ENCODE measurements at places on chromosomes 12 and 14. TPM values are rescaled to one million over a fixed set of nuclear protein-coding genes. Genes with fewer than 3 reads are reported as not detected.

DNA sequence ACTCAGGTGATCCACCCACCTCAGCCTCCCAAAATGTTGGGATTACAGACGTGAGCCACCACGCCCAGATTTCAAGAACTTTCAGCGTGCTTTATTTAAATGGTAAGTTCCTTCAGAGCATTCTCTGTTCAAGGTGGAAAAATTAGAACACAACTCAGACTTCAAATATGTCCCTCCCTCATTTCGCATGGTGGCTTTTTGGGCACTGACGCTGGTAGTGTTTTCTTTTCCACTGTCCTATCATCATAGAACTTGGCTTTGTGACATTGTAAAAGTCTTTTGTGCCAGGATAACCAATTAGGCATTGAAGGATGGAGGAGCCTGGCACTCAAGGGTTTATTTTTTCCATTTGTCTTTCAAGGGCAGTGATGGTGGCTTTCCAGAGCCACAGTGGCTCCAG is 190.8 kb downstream of the NUAK1 start:
- no peak overlapping the region for H3K27ac ChIP-seq
- H3K36me3 ChIP-seq: no peaks in the 10 kb centered on the region
- H3K27me3 ChIP-seq: no peaks in the 10 kb centered on the region
- DNase-seq: no peak
- H3K4me1 ChIP-seq: no peaks in the 10 kb centered on the region
- no peak overlapping the region for H3K4me3 ChIP-seq

- H3K4me1 ChIP-seq: no peaks in the 10 kb centered on the region
- no peak overlapping the region for H3K4me3 ChIP-seq
- no peak for DNase-seq
- H3K27me3 ChIP-seq: peaks cover 5% of the 10 kb centered on the region
- H3K36me3 ChIP-seq: no peaks in the 10 kb centered on the region
Measured at GRCh38 chr12:119222222-119222951, 43.7 kb downstream of the HSPB8 start.

DNA sequence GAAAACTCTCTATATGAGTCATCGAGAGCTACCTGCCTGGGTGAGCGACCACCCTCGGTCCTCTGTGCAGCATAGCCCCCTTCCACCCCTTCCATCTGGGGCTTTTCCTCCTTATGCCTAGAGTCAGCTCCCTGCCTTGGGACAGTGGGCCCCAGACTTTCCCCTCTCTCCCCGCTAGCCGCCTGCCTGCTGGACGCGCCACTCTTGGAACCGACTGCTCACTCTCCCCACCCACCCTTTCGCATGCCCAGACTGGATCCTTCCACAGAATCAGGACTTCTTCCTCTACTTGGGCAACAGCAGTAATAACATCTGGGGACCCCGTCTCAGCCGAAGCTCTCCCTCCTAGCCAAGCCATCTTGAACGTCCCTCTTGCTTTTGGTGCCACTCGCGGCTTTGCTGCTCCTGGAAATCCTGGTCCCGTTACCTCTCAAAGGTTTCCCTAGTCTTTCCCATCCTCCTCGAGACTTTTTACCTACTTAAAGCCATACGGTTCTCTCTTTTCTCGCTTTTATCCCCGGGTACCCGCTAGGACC is 671 bp downstream of the ESYT1 start:
- peak overlapping the region; percentile 85 for H3K27ac ChIP-seq
- peak; percentile 78 for DNase-seq
- H3K4me1 ChIP-seq: peaks cover 35% of the 10 kb centered on the region
- no peaks in the 10 kb centered on the region for H3K27me3 ChIP-seq

- H3K36me3 ChIP-seq: peaks cover 15% of the 10 kb centered on the region
- DNase-seq: no peak
- no peak overlapping the region for H3K4me3 ChIP-seq
- peaks cover 10% of the 10 kb centered on the region for H3K4me1 ChIP-seq
Measured at GRCh38 chr12:6620137-6620884, 13.1 kb upstream of the CHD4 start.

GRCh38 chr14:79855789-79856188 is 355.5 kb downstream of the DIO2 start:
- no peak for DNase-seq
- H3K4me1 ChIP-seq: no peaks in the 10 kb centered on the region
- H3K27me3 ChIP-seq: no peaks in the 10 kb centered on the region
- no peak overlapping the region for H3K4me3 ChIP-seq
- no peak overlapping the region for H3K27ac ChIP-seq

The SLC25A47 gene
- total RNA-seq: 0.30 TPM

The CLEC1B gene
- total RNA-seq: not detected

DNA sequence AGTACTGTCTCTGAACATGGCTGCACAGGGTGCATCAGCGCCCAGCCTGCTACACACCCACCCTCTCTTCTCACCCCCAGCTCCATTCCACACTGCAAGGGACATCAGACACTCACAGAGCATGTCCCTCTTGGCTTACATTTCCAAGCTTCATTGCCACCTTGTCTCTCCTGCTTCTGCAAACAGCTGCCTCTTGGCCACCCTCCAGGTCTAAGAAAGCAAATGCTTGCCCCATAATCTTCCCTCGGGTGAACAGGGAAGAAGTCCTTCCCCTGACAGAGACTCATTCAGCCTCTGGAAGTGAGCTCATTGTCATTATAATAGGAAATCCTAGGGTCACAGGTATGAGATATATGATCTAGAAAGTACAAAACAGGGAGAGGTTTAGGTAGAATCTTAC is 505.2 kb downstream of the RMST start:
- no peak overlapping the region for H3K27ac ChIP-seq
- H3K4me3 ChIP-seq: no peak overlapping the region

- no peaks in the 10 kb centered on the region for H3K36me3 ChIP-seq
- no peak overlapping the region for H3K27ac ChIP-seq
- no peak for DNase-seq
- H3K27me3 ChIP-seq: peaks cover 71% of the 10 kb centered on the region
Measured at GRCh38 chr12:107843351-107844311, 69.1 kb downstream of the ASCL4 start.

GRCh38 chr12:78885466-78885865 is 20.9 kb downstream of the SYT1 start:
- no peaks in the 10 kb centered on the region for H3K4me1 ChIP-seq
- no peaks in the 10 kb centered on the region for H3K36me3 ChIP-seq
- no peak overlapping the region for H3K27ac ChIP-seq
- no peak for DNase-seq
- H3K27me3 ChIP-seq: no peaks in the 10 kb centered on the region

The FZD10 gene
- 18.0 TPM for total RNA-seq

DNA sequence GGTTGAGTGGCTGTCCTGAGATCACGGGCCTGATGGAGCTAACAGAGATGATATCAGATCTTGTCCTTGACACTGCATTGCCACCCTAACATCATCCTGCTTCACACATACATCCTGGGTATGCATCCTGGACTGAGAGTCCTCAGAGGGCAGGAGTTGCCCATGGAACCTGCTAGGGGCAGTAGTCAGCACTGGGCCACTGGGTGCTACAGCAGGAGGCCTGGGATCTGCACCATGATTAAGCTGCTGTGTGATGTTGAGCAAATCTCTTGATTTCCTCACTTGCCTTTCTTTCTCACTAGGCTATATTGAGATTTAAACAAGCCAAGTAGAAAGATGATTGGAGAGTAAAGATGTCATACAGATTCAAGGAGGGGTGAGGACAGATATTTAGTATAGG is 22.1 kb upstream of the EIF4B start:
- H3K36me3 ChIP-seq: no peaks in the 10 kb centered on the region
- no peak overlapping the region for H3K4me3 ChIP-seq
- no peak overlapping the region for H3K27ac ChIP-seq

The ACSS3 gene
- total RNA-seq: 8.2 TPM

The P2RX7 gene
- total RNA-seq: 23.0 TPM

The KRT74 gene
- 2.0 TPM for total RNA-seq

- no peak overlapping the region for H3K27ac ChIP-seq
- peaks cover 31% of the 10 kb centered on the region for H3K4me1 ChIP-seq
- H3K27me3 ChIP-seq: no peaks in the 10 kb centered on the region
- H3K36me3 ChIP-seq: peaks cover 44% of the 10 kb centered on the region
- DNase-seq: no peak
Measured at GRCh38 chr14:49849213-49849847, 3.3 kb downstream of the NEMF start.
